Kidney epithelial cell (primary cell): ENCODE measurements at places on chromosomes 5 and 9. TPM values are rescaled to one million over a fixed set of nuclear protein-coding genes. Genes with fewer than 3 reads are reported as not detected.

Gene TPPP
- total RNA-seq: 1.9 and 2.5 TPM in 2 replicates

Gene PRDM9
- total RNA-seq: 0.07 TPM in 1 of 2 replicates, not detected in the other

Gene ROR2
- 1.2 and 2.9 TPM in 2 replicates for total RNA-seq

Gene UBAC1
- total RNA-seq: 42.6 and 45.7 TPM in 2 replicates

Gene CNTNAP3
- 2.5 and 2.8 TPM in 2 replicates for total RNA-seq
